ENCODE measurements at places on chromosomes 3 and 15.
A peak's percentile ranks its signal among the peaks of the same experiment; 100 is the strongest.

GRCh38 chr15:50250760-50251394 is 14.6 kb downstream of the HDC start:
- DNase-seq = no peak

- DNase-seq = no peak
These were observed 295.6 kb upstream of the RASGRP1 start for GRCh38 chr15:38860253-38860652.

- DNase-seq = peak; percentile 16
These were observed 12.2 kb downstream of the TGM4 start for GRCh38 chr3:44886561-44886960.

DNA sequence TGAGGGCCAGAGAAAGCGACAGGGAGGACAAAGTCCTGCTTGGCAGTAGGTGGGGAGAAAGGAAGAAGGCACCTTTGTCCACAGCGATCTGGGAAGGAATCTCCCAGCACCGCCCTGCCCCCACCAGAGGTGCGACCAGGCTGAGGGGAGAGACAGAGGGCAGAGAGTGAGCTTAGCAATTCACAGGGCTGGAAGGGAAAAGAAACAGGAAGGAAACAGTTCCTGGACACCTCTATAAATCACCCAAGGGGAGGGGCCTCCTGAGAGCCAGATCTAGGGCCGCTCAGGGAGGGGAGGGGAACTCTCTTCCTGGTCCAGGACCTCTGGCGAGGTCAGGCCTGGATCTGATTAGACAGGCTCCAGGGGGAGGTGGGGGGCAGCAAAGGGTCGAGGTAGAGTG is 35.4 kb downstream of the RNU5B-1 start:
- DNase-seq = no peak

- peak; percentile 31 for DNase-seq
These were observed 30.2 kb upstream of the ADAMTS9 start for GRCh38 chr3:64717872-64718613.

GRCh38 chr3:182760576-182761164 is 32.6 kb upstream of the ATP11B start:
- DNase-seq = no peak

- no peak for DNase-seq
These were observed 57.0 kb upstream of the LIMD1 start for GRCh38 chr3:45537616-45537969.

DNA sequence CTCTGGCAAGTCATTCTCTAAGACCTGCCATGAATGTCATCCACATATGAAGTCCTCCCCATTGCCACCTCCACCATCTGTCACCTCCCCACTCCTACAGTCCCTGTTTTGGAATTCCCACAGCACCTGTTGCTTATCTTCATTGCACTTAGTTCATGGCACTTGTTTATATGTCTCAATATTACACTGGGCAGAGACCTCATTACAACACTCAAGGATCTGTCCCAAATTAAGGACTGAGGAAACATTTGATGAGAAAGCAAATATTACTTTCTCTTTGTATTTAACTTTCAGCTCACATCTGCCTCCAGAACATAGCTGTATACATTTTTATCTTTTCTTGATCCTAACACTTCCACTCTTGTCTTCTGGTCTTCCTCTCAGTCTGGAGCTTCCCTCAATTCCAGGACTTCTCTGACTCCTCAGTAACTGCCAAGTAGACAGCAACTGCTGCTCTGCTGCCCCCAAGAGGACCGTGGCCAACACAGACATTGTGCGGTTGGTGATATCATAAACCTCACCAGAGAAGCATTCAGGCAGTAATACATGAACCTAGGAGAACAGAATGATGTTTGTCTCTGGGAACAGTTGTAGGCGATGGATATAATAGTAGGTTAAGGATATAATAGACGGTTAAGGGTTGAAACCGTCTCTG is 45.0 kb upstream of the FGF12 start:
- peak; percentile 57 for DNase-seq

DNA sequence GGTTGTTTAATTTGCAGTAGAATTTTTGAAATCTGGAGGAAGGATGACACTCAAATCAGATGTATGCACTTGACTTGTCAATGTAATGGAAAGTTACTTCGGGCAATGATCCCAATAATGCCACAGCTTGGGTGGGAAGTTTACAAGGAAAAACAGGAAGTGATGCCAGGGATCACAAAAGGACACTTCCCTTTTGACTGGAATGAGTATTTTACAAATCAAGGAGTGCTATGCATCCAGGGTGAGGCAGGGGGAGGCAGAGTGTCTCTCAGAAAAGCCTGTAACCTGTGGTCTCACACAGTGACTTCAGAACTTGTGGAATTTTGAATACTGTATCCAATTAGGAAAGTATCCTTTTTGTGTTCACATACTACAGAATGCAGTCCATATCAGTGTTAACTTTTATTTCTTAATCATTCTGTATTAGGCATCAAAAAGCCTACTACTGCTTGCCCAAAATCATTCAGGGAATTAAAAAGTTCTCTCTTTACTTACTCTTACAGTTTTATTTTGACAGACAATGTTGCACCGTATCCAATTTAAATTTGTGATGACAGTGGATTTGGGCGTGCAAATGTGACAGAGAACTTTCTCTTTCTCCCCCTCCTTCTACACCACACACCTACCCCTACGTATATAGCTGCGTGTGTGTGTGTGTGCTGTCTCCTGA is 445.1 kb downstream of the MECOM start:
- DNase-seq = peak; percentile 69

DNA sequence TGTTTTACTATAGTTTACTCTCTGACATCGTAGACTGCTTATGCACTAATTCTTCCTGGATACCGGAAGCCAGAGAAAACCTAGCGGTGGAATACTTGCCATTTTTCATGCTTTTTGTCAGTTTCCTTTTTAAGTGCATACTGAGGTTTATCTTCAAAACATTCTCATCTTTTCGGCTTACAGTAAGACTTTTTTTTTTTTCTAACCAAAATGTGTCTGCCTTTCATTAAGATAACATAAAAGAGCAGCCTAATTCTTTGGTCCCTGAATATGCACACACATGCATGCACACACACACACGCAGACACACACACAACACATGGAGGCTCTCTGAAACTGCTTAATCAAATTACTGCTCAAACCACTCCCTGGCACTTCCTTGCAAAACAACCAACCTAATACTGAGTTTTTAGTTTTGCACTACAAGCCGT is 1.3 kb downstream of the ZNF445 start:
- peak; percentile 63 for DNase-seq

- no peak for DNase-seq
These were observed 62.8 kb downstream of the ABHD2 start for GRCh38 chr15:89150762-89151664.

- DNase-seq = no peak
These were observed 177.3 kb downstream of the NFKBIZ start for GRCh38 chr3:102026656-102027055.

DNA sequence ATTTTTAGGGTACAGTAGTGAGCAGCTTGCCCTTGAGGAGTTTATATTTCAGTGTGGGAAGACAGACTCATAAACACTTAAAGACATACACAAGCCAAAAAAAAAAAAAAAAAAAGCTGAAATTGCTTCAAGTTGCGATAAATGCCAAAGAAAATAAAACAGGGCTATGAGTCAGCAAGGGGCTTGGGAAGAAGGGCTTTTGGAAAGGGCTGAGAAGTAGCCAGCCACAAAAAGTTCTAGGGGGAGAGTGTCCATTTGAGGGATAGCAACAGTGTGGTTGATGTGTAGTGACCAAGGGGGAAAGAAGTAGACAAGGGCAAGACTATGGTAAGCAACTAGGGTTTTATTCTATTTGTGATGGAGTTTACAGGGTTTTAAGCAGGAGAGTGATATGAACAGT is 185.5 kb downstream of the ADAMTS9 start:
- DNase-seq = no peak

GRCh38 chr15:56929399-56929798 is 11.0 kb downstream of the TCF12 start:
- peak; percentile 74 for DNase-seq

DNA sequence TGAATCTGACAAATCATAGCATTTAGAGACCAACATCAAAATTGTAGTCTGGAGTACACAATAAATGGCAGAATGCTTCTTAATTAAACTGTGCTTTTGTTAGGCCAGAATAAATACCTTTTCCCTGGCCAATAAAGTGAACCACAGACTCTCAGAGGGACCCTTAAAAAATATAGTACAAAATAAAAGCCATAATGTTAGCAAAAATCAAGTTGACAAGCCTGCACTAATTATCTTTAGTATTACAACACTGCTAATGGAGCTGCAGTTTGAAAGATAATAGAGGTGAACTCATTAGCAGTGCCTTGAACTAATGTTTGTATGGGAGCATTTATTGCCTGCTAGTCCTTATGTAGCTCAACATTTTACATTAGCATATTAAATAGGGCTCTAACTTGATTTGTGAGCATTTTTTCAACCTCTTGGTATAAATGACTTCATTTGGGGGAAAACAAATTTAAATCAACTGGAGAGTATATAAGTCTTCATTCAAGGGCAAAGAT is 801.3 kb downstream of the EPHA3 start:
- DNase-seq = no peak

DNA sequence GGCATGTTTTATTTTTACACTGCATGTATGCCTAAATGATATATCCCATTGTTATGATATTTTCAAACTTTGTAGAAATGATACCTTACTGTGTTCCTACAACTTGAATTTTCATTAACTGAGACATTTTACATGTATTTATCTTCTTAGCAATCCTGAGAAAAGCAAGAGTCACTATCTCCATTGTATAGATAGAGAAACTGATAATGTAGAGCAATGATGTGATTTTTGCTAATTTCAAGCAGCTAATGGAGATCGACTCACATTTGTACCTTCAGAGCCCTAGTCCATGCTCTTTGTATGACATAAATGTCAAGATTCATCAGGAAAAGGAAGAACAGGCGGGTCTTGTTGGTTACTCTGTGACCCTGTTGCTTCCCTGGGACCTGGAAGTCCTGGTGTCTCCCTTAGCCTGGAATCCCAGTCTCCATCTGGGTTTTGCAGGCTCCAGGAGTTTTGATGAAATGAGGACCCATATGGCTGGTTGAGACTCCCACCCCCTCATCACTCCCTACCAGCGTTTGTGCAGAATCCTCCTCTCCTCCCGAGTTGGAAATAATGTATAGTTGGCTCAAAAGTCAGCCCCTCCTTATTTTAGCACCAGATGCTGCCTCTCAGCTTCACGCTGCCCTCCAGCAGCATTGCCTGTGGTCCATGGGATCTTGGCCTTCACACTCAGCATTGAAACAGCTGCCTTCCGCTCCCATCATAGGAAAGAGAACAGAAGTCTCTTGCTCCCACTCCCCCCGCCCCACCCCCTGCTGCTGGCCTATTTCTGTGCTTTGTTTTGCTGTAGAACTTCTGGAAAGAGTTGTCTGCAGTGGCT is 67.1 kb downstream of the APBA2 start:
- no peak for DNase-seq

DNA sequence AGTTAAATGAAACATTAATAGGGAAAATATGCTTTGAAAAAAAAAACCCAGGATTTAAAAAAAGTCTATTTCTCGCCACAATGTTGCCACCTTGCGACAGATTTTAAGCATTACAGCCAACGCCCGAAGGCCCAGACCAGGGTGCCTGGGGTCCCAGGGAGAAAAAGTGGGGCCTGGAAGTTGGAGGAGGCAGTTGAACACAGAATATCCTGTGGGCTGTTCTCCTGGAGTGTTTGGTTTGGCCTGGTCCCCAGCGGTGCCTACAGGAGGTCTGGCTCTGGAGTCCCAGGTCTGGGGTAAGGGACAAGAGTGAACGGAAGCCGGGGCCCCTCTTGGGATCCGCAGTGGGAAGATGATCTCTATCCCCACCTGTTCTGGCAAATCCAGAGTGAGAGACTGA is 3.4 kb downstream of the RNU6-1 start:
- peak; percentile 65 for DNase-seq

- no peak for DNase-seq
These were observed 2.1 kb downstream of the PBRM1 start for GRCh38 chr3:52683611-52684010.

DNA sequence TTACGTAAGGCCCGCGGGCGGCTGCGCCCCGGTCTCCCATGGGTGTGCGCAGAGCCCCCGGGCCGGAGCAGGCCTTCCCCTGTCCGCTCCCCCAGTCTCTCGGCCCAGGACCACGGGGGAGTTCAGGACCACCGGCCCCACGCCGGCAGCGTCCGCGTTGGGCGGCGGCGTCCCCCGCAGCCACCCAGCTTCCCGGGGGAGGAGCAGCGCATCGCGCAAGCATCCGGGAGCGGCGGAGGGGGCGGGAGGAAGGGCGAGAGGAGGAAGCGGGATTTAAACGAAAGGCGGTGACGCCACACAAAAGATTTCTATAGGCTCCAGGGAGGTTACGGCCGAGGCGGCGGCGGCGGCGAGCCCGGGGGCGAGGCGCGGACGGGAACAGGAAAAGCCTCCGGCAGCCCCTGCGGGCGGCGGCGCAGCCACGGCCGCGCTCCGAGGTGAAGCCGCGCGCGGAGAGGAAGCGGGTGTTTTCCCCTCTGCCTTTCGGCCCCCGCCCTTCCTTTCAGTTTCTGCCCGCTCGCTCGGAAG is at the start of gene TLNRD1:
TLNRD1 (plus strand) TSS at position 300 of the 528 bp plus-strand sequence. CDS start 1,349 bp downstream, outside the sequence.
- DNase-seq = peak; percentile 95

- peak; percentile 94 for DNase-seq
These were observed 30.5 kb upstream of the APH1B start for GRCh38 chr15:63246691-63247469.

- DNase-seq = no peak
These were observed 258.2 kb downstream of the SOX2 start for GRCh38 chr3:181969925-181970324.

- DNase-seq = no peak
These were observed 361 bp upstream of the STXBP5L start for GRCh38 chr3:120907659-120908029.

GRCh38 chr3:94619643-94620042 is 556.8 kb downstream of the NSUN3 start:
- DNase-seq = no peak

GRCh38 chr15:52440414-52440813 is 88.3 kb downstream of the MYO5A start:
- peak; percentile 29 for DNase-seq

DNA sequence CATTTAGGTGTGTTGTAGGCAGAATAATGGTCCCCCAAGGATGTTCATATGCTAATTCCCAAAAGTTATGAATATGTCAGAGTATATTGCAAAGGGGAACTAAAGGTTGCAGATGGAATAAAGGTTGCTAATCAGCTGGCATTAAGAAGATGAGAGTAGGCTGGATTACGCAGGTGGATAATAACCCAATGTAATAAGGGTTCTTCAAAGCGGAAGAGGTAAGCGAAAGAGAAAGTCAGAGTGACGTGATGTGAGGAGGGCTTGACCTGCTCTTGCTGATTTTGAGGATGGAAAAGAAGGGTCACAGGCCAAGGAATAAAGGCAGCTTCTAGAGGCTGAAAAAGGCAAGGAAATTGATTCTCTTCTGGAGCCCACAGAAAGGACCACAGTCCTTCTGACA is 104.0 kb downstream of the STRIT1 start:
- DNase-seq = no peak
